ENCODE measurements at places on chromosomes 11 and 22.

DNA sequence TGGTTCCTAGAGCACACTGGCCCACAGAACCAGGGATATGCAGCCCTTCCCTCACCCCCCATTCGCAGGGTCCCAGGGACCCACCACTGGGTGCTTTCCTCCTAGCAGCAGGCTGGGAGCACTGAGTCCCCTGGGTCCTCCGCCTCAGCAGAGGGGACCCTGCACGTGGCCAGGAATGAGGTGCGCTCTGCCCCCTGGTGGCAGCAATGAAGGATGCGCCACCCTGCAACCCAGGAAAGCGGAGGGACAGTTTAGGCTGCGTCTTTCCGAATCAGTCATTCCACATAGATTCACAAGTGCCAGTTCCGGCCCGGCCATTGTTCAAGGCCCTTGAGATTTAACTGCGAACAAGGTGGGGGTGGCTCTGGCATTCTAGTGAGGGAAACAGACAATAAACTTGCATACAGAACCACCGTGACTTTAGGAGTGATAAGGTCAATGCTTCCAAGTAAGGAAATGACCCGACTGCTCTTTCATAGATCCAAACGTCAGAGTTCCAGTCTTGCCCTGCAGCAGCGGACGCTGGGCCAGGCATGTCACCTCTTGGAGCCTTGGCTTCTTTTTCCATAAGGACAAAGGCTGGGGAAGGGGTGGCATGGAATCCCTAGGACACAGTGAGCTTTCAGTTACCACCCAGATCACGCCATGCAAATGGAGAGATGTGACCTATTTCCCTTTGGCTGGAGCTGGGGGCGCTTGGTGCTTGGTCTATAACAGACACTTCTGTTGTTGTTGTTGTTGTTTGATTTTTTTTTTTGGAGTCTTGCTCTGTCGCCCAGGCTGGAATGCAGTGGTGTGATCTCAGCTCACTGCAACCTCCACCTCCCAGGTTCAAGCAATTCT is 7.7 kb downstream of the RIN1 start:
- peak; percentile 81 for DNase-seq

DNA sequence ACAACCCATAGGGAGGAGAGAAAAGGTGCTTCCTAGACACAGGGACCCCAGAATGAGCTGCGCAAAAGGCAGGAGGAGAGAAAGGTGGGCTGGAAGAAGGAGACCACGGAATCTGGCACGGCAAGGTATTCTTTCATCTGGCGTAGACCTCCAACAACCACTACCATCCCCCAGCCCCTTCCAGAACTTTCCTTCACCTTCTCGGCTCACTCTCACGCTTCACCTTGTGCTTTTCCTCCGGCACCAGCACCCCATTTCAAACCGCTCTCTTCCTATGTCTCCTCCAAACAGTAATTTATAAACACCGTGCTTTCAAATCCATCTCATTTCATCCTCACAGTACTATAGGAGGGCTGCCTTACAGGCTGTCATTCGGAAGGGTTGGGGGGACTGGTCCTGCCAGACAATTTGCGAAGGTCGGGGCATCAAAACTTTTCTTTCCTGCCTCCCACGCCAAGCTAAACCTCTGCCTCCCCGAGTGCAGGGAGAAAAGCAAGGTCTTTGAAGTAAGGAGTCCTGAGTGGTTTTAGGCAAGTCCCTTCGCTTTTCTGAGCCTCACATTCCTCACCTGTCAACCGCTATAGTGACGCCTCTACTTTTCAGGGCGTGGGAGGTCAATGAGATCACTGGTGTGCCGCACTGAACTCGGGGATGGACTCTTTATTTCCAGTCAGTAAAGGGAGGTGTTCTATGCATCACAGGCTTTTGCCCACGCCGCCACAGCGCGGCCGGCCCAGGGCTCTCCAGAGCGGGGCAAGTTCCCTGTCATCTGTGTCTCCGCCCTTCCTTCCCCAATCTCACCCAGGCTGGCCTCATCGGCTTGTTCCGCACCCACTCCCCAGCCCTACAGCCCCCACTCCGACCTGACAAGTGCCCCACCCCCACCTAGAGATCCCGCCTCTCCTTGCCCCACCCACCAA is 800 bp downstream of the KCTD21 start:
- no peak for DNase-seq

- no peak for DNase-seq
These were observed 73.3 kb upstream of the FAR1 start for GRCh38 chr11:13595166-13595565.

- DNase-seq = no peak
These were observed 121.9 kb downstream of the DBX1 start for GRCh38 chr11:20038412-20038811.

- no peak for DNase-seq
These were observed 12.8 kb downstream of the FRMD8 start for GRCh38 chr11:65399249-65399648.

DNA sequence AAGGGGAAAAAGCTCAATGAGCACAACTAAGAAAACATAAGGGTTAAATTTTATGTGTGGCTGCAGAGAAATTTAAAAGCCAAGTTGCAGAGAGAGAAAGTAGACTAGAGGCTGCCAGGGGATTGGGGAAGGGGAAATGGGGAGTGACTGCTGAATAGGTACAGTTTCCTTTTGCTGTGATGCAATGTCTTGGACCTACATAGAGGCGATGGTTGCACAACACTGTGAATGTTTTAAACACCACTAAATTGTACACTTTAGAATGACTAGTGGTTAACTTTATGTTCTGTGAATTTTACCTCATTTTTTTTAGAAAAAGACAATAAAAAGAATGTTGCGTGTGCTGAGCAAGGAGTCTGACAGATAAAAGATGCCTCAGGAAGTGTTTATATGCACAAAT is 36.5 kb downstream of the TENM4 start:
- no peak for DNase-seq

GRCh38 chr11:67584205-67584880 is 731 bp downstream of the GSTP1 start:
- peak; percentile 45 for DNase-seq

- DNase-seq = no peak
These were observed 178.2 kb upstream of the TMEM45B start for GRCh38 chr11:129637473-129637872.

DNA sequence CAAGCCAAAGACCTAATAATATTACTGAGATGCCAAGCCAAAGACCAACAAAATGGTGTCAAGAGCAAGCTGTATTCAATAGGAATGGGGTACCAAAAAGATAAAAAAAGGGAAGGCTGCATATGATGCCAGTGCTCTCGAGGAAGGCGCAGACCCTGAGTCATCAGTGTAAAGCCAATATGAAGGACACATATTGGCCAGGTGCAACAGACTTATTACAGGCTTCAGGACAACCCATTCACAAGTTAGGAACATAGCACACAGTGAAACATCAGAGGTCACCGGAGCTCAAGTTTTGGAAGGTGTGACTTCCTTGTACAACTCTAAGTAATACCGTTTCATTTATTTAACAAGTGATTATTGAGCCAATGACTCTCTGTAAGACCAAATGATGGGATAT is 58.1 kb downstream of the AMBRA1 start:
- DNase-seq = no peak

All from activated CD4-positive, CD25-positive, alpha-beta regulatory T cell treated with anti-CD3 and anti-CD28 coated beads, Interleukin-2, amount 50 U/mL, for 72 hours (primary cell).